ENCODE measurements at places on chromosomes 7 and 10.

GRCh38 chr10:63833411-63834060 is 312.3 kb downstream of the REEP3 start:
- no peaks in the 10 kb centered on the region for H3K36me3 ChIP-seq
- no peak for DNase-seq
- no peaks in the 10 kb centered on the region for H3K4me1 ChIP-seq
- H3K27me3 ChIP-seq, result no peaks in the 10 kb centered on the region
- H3K27ac ChIP-seq, result no peak overlapping the region

- H3K27me3 ChIP-seq, result no peaks in the 10 kb centered on the region
- no peak overlapping the region for H3K4me3 ChIP-seq
- no peak overlapping the region for H3K27ac ChIP-seq
- DNase-seq, result no peak
Observed at GRCh38 chr7:54355842-54356241, 186.3 kb upstream of the VSTM2A start.

- no peaks in the 10 kb centered on the region for H3K27me3 ChIP-seq
- H3K27ac ChIP-seq, result no peak overlapping the region
- no peak for DNase-seq
- no peak overlapping the region for H3K4me3 ChIP-seq
Observed at GRCh38 chr10:11587722-11588259, 23.7 kb downstream of the USP6NL start.

GRCh38 chr7:24158975-24159374 is 125.0 kb upstream of the NPY start:
- no peak overlapping the region for H3K27ac ChIP-seq
- no peaks in the 10 kb centered on the region for H3K27me3 ChIP-seq
- no peaks in the 10 kb centered on the region for H3K36me3 ChIP-seq
- no peaks in the 10 kb centered on the region for H3K4me1 ChIP-seq
- DNase-seq, result no peak
- no peak overlapping the region for H3K4me3 ChIP-seq

DNA sequence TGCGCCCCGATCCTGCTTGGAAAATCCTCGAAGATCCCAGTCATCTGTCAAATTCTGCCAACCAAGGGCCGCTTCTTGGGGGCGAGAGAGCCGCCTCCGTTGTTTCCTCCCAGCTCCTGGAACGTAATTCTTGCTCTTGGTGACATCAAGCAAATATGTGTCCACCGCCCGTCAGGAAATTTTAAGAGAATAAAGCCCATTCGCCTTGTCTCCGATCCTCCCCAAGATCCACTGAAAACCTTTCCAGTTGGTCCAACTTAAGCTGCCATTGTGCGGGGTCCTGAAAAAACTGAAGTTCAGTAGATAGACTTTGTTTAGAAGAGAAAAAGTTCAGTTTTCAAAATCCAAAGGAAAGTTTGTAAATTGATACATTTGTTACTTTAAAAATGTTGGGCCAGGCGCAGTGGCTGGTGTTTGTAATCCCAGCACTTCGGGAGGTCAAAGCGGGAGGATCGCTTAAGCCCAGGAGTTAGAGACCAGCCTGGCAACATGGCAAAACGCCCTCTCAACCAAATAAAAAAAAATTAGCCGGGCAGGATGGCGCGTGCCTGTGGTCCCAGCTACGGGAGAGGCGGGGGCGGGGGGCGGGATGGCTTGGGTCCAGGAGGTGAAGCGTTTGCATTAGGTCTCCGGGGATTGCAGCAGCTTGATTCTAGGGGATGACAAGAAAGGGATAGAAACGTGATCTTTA is 1.0 kb upstream of the ZNF800 start:
- peak overlapping the region; percentile 94 for H3K27ac ChIP-seq
- no peaks in the 10 kb centered on the region for H3K27me3 ChIP-seq
- peak; percentile 43 for DNase-seq
- peaks cover 7% of the 10 kb centered on the region for H3K4me1 ChIP-seq
- peak overlapping the region; percentile 99 for H3K4me3 ChIP-seq

DNA sequence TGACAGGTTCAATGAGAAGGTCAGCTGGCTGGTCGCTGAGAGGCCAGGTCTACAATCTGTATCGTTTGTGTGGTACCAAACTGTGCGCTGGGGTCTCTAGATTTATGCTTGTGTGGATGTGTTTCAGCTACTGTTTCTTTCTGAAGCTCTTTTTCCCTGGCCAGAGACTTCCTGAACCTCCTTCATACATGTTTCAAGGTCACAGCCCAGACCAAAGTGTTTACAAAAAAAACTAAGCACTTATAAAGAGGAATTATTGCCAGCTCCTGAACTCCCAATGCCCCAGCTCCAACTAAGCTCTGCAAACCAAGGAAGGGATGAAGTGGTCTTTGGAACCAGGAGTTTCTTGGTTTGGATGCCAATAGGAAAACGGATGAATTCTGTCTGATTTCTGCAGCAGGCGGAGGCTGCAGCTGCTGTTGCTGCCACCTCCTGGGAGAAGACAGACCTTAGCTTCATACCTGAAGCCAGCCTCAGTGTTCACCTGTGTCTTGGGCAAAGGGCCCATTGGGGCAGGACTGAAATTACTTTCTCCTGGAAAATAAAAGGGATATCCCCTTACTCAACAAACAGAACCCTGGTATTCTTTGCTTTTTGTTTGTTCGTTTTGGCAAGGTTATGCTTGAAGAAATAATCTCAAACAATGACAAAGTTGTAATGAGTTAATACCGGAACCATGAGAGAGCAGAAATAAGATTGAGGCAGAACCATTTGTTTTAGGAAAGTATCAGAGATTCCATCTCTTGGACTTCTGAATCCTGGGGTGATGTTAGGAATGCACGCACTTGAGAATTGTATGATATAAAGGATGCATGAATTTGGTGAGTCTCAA is 24.6 kb upstream of the MKLN1 start:
- H3K27me3 ChIP-seq, result no peaks in the 10 kb centered on the region
- peaks cover 17% of the 10 kb centered on the region for H3K4me1 ChIP-seq
- peak; percentile 69 for DNase-seq

- H3K4me1 ChIP-seq, result no peaks in the 10 kb centered on the region
- no peak overlapping the region for H3K27ac ChIP-seq
- H3K27me3 ChIP-seq, result no peaks in the 10 kb centered on the region
- no peak overlapping the region for H3K4me3 ChIP-seq
- DNase-seq, result no peak
Observed at GRCh38 chr7:23232966-23233365, 13.6 kb upstream of the GPNMB start.

- no peaks in the 10 kb centered on the region for H3K36me3 ChIP-seq
- H3K4me3 ChIP-seq, result no peak overlapping the region
- peak; percentile 70 for DNase-seq
Observed at GRCh38 chr10:89074120-89074519, 83.5 kb downstream of the FAS start.

DNA sequence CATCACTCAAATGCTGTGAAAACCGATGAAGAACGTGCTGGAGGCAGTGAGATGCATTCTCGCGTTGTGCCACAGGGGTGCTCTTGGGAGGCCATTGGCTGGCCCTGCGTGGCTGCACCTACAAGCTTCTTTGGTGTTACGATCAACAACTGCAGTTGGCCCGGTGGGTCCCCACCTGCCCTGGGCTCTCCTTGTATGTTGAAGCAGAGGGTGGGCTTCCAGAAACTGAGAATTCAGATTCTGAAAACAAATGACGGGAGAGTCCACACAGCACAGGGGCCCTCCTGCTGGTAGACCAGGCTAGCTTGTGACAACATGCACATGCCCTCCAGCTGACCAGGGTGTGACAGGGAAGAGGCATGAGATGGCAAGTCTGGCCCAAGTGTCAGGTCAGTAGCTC is 23.7 kb upstream of the DDC start:
- DNase-seq, result no peak
- no peaks in the 10 kb centered on the region for H3K27me3 ChIP-seq
- no peak overlapping the region for H3K4me3 ChIP-seq
- no peak overlapping the region for H3K27ac ChIP-seq

GRCh38 chr7:142459551-142459963 is 201.7 kb upstream of the PRSS58 start:
- H3K4me3 ChIP-seq, result no peak overlapping the region
- H3K4me1 ChIP-seq, result no peaks in the 10 kb centered on the region
- no peaks in the 10 kb centered on the region for H3K36me3 ChIP-seq
- H3K27ac ChIP-seq, result no peak overlapping the region
- DNase-seq, result peak; percentile 32

DNA sequence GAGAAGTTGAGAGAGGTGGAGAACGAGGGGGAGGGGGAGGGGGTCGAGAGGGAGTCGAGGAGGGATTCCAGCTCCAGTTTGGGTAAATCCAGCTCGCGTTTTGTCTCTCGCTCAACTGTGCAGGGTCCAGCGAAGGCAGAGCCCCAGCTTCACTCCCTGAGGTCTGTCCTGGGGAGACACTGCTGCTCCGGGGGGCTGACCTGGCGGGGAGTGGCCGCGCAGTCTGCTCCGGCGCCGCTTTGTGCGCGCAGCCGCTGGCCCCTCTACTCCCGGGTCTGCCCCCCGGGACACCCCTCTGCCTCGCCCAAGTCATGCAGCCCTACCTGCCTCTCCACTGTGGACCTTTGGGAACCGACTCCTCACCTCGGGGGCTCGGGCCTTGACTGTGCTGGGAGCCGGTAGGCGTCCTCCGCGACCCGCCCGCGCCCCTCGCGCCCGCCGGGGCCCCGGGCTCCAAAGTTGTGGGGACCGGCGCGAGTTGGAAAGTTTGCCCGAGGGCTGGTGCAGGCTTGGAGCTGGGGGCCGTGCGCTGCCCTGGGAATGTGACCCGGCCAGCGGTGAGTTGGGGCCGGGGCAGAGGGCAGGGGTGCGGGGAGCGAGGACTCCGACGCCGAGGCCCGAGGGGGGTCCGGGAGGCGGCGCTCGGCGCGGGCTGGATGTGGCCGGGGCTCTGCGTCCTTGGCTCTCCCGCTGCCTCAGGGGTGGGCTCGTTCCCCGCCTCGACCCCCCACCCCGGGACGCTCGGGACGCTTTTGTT is at the start of gene TET1:
TSS of gene TET1 (plus strand) at position 152 of the 757 bp plus-strand sequence. CDS start 12,002 bp downstream, outside the sequence.
- peak within 1 kb of the TSS; percentile 52 for H3K27ac ChIP-seq
- no peaks in the 10 kb centered on the region for H3K36me3 ChIP-seq
- H3K4me1 ChIP-seq, result peaks cover 4% of the 10 kb centered on the region
- DNase-seq, result peak; percentile 60

GRCh38 chr10:13712476-13712836 is 125.7 kb downstream of the PRPF18 start:
- no peak overlapping the region for H3K27ac ChIP-seq
- peaks cover 8% of the 10 kb centered on the region for H3K4me1 ChIP-seq

DNA sequence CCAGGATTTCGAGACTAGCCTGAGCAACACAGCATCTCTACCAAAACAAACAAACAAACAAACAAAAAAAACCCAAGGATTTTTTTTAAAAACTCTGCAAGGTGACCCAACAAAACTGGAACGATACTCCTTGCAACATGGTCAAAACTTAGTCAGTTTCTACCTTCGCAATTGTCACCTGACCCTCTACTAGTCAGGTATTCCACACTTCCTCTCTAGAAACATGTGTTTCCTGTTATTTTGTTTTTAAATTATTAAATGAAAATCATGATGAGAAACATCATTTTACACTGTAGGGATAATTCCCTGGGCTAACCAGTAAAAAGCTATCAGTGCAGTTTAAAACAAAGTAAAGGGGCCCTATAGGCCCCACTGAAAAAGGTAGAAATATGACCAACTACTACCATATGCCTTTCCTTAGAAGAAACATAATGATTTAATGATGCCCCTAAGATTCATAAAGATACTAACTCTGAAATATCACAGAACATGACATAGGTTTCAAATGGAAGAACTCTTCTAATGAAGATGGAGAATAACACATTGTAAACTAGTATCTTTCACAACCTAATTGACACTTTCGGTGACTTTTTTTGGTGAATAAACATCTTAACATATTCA is 8.7 kb downstream of the BRAF start:
- H3K27me3 ChIP-seq, result no peaks in the 10 kb centered on the region
- no peak overlapping the region for H3K4me3 ChIP-seq
- H3K36me3 ChIP-seq, result no peaks in the 10 kb centered on the region
- H3K27ac ChIP-seq, result no peak overlapping the region
- no peak for DNase-seq

DNA sequence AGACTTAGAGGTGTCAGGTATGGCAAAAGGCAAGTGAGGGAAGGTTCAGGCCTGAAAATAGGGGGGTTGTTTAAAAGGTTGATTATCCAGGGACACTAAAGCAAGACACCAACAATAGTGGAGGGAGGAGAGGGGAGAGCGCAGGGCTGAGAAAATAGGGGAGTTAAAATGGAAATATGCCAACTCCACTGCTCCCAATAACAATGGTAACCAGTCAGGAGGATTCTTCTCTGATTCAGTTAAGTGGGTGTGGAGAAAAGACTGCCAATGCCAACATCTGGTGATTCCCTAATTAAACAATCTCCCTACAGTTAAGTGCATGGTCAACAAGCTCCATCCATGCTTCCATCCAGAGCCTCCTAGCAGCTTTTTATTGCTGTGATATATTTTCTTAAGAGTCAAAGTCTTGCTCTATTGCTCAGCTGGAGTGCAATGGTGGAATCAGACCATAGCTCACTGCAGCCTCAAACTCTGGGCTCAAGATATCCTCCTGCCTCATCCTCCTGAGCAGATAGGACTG is 183.3 kb downstream of the JAZF1 start:
- peaks cover 12% of the 10 kb centered on the region for H3K4me1 ChIP-seq
- no peak for DNase-seq
- no peak overlapping the region for H3K4me3 ChIP-seq
- H3K36me3 ChIP-seq, result no peaks in the 10 kb centered on the region
- H3K27me3 ChIP-seq, result no peaks in the 10 kb centered on the region
- no peak overlapping the region for H3K27ac ChIP-seq

GRCh38 chr10:100776671-100777070 is 31.3 kb downstream of the PAX2 start:
- H3K4me3 ChIP-seq, result no peak overlapping the region
- no peaks in the 10 kb centered on the region for H3K36me3 ChIP-seq
- H3K27ac ChIP-seq, result no peak overlapping the region

GRCh38 chr10:52900593-52900992 is 128.0 kb upstream of the MBL2 start:
- no peak overlapping the region for H3K4me3 ChIP-seq
- H3K27me3 ChIP-seq, result no peaks in the 10 kb centered on the region
- H3K4me1 ChIP-seq, result no peaks in the 10 kb centered on the region
- no peak for DNase-seq
- H3K36me3 ChIP-seq, result no peaks in the 10 kb centered on the region

GRCh38 chr10:75291805-75292204 is 56.0 kb upstream of the COMTD1 start:
- H3K4me1 ChIP-seq, result peaks cover 3% of the 10 kb centered on the region
- H3K4me3 ChIP-seq, result no peak overlapping the region
- DNase-seq, result no peak

DNA sequence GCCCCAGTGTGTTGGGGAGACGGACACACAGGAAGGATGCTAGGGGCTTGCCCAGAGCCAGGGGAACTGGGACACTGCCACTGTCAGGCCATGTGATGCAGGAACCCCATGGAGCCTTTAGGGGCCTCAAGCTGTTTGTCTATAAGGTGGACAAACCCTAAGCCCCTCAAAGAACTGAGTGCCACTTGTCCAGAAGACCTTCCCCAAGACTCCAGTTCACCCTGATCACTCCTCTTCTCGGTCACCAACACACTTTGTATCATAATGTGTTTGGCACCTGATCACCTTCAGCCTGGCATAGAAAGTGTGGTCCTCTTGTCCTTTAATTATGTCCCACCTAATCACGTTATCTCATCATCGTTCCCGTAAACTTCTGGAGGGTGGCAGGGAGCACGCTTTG is 700 bp downstream of the H2BK1 start:
- H3K27ac ChIP-seq, result no peak overlapping the region
- no peak overlapping the region for H3K4me3 ChIP-seq
- no peaks in the 10 kb centered on the region for H3K4me1 ChIP-seq
- DNase-seq, result no peak

Measured in testis (tissue), 5 donors.